ENCODE measurements at places on chromosomes 6 and 20.

DNA sequence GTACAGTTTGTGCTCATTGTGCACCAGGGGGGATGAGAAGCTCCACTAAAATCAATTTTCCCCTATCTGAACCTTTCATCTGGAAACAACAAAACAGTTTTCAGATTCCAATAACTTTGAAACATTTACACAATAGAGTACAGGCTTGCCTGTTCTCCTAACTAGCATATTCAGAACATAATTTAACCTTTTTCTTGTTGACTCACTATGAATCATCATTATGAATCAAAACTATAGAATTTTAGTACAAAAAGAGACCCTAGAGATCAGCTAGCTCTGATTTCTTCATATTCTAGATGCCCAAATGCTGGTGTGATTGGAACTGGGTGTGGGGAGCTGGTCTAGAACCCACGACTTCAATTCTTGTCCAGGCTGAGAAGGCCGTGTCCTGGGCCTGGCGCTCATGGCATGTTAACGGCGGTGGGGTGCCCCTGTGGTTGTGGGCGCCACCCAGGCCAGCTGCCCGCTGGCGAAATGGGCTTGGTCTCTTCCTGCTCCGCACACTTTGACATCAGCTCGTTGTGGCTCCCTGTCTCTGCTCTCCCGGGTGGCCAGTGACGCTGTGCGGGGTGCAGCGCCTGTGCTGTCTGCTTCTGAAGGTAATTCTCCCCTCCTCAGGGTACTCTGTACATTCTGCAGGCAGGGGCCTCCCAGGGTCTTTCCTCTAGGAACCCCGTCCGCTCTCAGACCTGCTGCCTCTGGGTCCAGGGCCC, 29.9 kb upstream of the AGPAT4 start:
- DNase-seq = no peak

DNA sequence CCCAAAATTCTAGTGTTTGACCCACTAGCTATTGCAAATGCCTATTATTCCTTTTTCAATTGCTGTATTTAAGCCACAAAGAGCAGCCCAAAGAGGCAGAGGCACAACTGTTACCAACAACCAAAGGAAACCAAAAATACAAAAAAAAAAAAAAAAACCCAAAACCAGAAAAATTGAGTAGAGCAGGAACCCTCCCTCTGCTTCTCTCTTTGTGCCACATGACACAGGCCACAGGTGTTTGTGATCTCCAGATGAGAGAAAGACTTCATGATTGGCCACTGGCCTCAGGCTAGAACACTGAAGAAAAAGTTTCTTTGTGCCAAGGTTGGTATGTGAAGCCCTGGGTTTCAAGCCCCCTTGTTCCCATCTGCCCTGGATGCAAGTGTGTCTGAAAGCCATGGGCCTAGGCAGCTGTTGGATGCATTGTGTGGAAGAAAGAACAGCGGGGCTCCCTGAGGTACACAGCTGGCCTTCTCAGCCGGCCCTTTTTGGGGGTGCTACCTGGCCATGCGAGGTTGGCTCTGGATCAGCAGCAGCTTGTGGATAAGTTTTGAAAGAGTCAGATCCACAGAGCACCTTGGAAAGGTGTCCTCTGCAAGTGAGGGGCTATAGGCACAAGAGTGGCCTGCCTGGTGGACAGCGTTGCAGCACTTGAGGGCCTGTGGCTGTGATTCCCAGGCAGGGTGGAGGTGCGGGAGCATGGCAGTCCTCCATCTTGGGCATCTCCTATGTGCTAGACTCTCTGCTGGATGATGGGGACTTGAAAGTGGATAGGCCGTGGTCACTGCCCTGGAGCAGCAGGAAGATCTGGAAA, 204.5 kb downstream of the ZDHHC14 start:
- DNase-seq = no peak

- no peak for DNase-seq
Observed at GRCh38 chr6:25351485-25351884, 72.3 kb downstream of the CARMIL1 start.

GRCh38 chr6:124223611-124224345, 420.1 kb downstream of the NKAIN2 start:
- DNase-seq = no peak

DNA sequence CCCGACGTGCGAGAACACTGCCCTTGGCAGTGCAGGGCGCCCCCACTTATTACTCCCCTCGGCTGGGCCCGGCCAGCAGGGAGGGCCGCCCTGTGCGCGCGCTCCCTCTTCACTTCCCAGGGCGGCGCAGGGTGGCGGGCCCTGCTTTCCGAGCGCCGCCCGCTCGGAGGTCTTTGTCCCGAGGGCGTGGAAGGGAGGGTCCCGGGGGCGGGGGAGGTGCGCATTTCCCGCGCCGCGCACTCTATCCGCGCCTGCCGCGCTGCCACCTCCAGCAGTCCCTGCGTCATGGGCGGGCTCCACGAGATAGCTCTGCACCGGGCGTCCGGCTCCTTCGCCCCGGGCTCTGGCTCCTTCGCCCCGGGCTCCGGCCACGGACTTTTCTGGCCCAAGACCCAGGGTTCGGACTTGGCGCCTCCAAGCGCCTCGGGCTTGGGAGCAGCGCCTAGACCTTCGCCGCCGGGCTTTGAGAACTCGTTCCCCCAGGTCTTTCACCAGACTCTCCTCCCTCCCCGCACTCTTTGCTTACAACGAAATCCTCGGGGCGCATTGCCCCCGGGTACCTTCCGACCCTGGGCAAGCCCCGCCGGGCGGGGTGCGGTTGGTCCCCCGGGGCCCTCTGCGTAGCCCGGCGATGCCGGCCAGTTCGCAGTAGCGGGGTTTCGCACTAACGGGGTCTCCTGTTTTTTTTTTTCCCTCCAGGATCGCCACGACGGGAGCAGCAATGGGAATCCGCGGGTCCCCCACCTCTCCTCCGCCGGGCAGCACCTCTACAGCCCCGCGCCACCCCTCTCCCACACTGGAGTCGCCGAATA, 1.6 kb downstream of the TFAP2C start:
- peak; percentile 31 for DNase-seq

DNA sequence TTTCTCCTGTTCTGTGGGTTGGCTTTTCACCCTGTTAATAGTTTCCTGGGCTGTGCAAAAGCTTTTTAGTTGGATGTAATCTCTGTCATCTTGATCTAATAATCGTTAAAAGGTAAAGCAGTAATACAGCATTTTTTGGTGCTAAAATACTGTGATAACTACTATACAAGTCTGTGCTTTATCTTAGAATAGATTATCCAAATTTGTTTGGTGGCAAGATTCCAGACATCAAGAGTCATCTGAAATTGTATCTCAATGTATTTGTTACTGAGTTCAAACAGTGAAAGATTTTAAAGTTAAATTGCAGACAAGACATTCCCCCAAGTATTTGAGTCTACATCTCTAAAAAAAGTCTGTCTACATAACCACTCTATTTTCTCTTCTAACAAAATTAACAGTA, 18.8 kb downstream of the TBPL1 start:
- DNase-seq = no peak

GRCh38 chr20:63522091-63522868, 1.7 kb downstream of the PPDPF start:
- DNase-seq = peak; percentile 37

DNA sequence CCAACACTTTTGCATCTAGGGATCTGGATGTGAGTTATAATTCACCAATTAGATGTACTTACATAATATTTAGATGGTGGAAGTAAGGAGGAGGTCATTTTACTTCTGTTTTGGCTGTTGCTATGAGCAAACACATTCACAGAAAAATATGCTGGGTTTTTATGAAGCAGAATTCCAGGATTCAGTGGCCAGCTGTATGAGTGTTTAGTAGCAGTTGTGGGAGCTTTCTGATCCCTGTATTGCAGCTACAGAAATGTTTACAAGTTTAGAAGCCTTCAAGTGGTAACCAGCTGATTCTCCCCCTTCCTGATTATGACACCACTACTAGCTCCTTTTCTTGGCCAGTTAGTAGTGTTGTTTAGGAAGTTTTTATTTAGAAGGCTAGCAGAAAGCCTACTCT, 177.0 kb downstream of the TENT5A start:
- DNase-seq = no peak

DNA sequence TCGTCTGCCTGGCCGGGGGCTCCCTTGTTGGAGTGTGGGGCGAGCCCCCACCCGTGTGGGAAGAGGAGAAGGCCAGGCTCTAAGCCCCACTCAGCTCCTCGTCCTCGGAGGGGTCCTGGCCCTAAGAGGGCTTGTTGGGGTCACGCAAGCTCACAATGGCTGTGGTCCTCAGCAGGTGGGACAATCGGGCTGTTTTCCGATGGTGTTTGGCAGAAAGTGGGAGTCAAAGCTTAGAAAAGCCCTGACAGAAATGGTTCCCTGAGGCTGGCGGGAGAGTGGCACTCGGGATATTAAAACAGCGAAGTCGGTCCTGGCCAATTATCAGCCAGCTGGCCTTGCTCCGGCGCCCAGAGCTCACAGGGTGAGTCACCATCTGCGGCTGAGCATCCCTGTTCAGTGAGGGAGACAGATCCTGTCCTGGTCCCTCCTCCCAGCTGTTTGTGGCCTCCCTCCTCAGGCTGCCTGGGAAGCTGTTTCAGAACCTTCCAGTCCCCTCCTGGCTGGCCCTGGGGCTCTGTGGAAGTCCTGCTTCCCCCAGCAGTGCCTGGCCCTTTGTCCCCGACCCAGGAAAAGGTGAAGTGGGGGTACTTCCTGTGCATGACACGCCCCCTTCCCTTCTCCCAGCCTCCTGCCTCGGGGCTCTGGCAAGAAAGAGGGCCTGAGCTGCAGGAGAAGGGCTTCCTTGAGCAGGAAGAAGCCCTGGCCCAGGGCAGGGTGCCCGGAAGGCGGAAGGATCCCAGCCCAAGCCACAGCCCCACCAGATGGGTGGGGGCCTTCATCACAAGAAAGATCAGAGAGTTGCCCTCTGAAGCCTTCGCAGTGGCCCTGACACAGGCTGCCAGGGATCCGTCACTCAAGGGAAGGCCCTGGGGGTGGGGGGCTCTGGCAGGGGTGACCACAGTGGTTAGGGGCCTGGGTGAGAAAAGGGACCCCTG, 53.6 kb upstream of the BHLHE23 start:
- no peak for DNase-seq

GRCh38 chr20:64139199-64140060, 24.8 kb upstream of the MYT1 start:
- no peak for DNase-seq

GRCh38 chr6:134002821-134003220, 49.6 kb downstream of the SLC2A12 start:
- no peak for DNase-seq

DNA sequence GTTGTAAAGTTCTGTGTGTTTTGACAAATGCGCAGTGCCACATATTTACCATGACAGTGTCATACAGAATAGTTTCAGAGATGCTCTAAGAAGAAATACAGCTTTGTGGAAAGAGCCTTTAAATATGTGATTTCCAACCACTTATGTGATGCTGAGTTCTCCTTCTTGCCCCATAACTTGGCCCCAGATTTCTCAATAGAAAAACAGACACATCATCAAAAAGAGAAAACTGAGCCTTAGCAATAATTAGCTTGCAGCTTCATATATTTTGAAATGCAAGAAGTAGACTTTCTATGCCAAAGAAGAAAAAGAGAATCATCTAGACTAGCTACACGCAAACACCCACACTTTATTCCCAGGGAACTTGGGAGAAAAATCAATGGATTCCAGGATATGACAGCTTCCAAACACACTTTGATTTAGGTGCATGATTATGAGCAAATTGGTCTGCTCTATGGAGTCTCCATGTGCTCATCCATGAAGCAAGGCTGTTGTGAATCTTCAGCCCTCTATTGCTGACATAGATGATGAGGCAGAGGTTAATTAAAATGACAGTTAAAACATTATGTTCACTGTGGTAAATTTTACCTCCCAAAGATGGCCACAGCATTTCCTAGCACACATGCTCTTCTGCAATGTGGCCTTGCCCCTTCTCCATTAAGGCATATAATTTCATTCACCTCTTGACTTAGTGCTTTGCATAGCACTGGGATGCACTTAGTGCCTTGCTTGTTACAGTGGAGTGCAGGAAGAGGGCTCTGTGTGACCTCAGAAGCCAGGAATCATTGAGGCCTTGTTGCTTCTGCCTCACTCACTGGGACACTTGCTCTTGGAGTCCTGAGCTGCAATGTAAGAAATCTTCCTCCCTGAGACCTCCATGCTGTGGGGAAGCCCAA, 174.6 kb downstream of the SYNDIG1 start:
- no peak for DNase-seq

GRCh38 chr6:87322304-87323212, at the start of gene SMIM8:
TSS of gene SMIM8 (plus strand) at chr6:87322588. CDS start at chr6:87337032, 14,444 bp downstream.
- peak; percentile 63 for DNase-seq

DNA sequence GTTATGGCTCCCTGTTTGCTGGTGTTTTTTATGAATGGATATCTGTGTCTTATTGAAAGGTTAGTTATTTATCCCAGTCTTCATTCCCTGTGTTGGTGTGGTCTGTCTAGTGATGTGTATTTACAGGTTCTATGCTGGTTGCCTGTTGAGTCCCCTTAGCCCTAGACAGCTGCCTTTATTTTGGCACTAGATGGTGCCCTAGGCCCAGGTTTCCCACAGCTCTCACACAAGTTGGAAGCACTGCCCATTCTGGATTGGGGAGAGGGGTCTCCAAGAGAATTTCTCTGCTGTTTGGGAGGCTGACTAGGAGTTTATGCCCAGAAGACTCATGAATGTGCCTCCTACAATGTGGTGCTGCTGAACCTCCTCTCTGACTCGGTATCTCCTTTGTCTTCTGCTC, 12.4 kb downstream of the GRM1 start:
- DNase-seq = no peak

DNA sequence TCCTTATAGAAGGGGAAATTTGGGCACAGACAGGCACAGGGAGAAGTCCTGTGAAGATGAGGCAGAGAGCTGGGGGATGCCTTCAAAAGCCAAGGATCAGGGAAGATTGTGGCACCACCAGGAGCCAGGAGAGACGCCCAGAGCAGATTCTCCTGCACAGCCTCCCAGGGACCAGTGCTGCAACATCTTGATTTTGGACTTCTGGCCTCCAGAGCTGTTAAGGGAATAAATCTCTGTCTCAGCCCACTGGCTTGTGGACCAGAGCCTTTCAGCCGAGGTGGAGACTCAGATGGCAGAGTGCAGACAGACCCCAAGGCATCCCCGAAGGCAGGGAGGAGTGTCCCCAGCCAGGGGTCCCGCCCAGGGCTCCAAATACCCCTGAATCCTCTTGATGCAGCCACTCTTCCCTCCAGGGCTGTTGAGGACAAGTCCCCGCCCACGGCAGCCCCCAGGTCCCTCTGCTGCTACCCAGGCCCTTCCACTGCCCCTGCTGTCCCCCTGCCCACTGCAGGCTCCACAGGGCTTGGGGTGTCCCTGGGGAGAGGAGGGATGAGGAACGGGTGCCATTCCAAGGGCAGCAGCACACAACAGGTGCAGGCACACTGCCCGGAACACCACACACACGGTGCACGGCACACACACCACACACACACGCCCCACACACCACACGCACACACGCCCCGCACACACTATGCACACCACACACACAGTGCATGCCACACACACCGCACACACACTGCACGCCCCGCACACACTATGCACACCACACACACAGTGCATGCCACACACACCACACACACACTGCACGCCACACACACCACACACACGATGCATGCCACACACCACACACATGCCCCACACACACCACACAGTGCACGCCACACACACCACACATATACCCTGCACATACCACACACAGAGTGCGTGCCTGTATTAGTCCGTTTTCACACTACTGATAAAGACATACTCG, 311.4 kb downstream of the TAF4 start:
- DNase-seq = no peak

- DNase-seq = no peak
Observed at GRCh38 chr6:129707882-129708495, 2.0 kb downstream of the ARHGAP18 start.

- DNase-seq = no peak
Observed at GRCh38 chr6:47663462-47664216, 34.7 kb upstream of the ADGRF4 start.
